Mesendoderm (in vitro differentiated cells): ENCODE measurements at places on chromosomes 2 and 18.

DNA sequence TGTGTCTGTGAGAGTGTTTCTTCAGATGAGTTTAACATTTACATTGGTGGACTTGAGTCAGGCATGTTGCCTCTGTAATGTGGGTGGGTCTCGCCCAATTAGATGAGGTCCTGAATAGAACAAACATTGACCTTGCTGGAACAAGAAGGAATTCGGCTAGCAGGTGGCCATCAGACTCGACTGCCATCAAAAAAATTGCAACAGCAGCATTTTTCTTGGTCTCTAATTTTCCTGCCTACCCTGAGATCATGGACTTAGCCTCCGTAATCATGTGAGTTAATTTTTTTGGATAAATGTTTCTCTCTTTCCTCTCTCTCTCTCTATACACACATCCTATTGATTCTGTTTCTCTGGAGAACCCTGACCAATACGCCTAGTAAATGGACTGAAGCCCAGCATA, 83.8 kb upstream of the ST6GAL2 start:
- DNase-seq = no peak
- H3K4me1 ChIP-seq = no peaks in the 10 kb centered on the region
- no peak overlapping the region for H3K27ac ChIP-seq
- H3K27me3 ChIP-seq = no peaks in the 10 kb centered on the region
- H3K4me3 ChIP-seq = no peak overlapping the region

DNA sequence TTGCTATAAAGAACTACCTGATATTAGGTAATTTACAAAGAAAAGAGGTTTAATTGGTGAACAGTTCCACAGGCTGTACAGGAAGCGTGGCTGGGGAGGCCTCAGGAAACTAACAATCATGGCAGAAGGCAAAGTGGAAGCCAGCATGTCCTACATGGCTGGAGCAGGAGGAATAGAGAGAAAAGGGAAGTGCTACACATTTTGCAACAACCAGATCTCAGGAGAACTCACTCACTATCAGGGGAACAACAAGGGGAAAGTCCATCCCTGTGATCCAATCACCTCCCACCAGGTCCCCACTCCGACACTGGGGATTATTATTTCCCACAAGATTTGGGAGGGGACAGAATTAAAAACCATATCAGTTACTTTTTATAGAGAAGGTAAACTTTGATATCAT, 273.5 kb upstream of the MMADHC start:
- H3K36me3 ChIP-seq = no peaks in the 10 kb centered on the region
- H3K4me3 ChIP-seq = no peak overlapping the region
- no peaks in the 10 kb centered on the region for H3K4me1 ChIP-seq
- no peak for DNase-seq
- H3K27ac ChIP-seq = no peak overlapping the region
- no peaks in the 10 kb centered on the region for H3K27me3 ChIP-seq

- no peaks in the 10 kb centered on the region for H3K36me3 ChIP-seq
- peak overlapping the region; percentile 59 for H3K4me3 ChIP-seq
- H3K4me1 ChIP-seq = peaks cover 4% of the 10 kb centered on the region
- DNase-seq = peak; percentile 59
- H3K27ac ChIP-seq = peak overlapping the region; percentile 82
These were observed 412 bp downstream of the GPD2 start for GRCh38 chr2:156436497-156437085.

DNA sequence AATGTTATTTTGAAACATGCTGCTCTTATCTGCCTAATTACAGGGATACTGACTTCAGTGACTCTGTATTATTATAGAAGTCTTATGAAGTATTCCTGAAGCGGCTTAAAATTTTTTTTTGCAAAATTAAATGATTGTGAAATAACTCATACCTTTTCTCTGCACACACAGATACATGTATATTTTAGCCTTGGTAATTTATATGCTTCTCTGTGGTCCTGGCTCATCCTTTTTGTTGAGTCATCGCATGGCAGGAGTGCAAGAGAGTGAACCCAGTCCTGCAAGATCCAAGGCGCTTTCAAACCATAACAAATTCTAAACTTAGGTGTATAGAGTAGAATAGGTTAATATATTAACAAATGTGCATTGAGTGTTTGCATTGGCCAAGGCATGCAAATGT, 8.6 kb downstream of the CCNT2 start:
- DNase-seq = no peak
- no peaks in the 10 kb centered on the region for H3K27me3 ChIP-seq
- H3K27ac ChIP-seq = no peak overlapping the region
- H3K4me1 ChIP-seq = no peaks in the 10 kb centered on the region
- no peaks in the 10 kb centered on the region for H3K36me3 ChIP-seq

GRCh38 chr2:97701851-97702465, 11.4 kb upstream of the ZAP70 start:
- no peak overlapping the region for H3K27ac ChIP-seq
- H3K4me3 ChIP-seq = no peak overlapping the region
- no peaks in the 10 kb centered on the region for H3K27me3 ChIP-seq
- no peaks in the 10 kb centered on the region for H3K4me1 ChIP-seq
- H3K36me3 ChIP-seq = no peaks in the 10 kb centered on the region

GRCh38 chr2:10038716-10039115, 4.6 kb upstream of the KLF11 start:
- no peak for DNase-seq
- H3K36me3 ChIP-seq = no peaks in the 10 kb centered on the region
- H3K27ac ChIP-seq = no peak overlapping the region
- no peaks in the 10 kb centered on the region for H3K4me1 ChIP-seq

GRCh38 chr2:64036034-64036705, 16.9 kb upstream of the VPS54 start:
- H3K27ac ChIP-seq = no peak overlapping the region
- no peaks in the 10 kb centered on the region for H3K4me1 ChIP-seq
- H3K36me3 ChIP-seq = no peaks in the 10 kb centered on the region
- H3K4me3 ChIP-seq = no peak overlapping the region
- H3K27me3 ChIP-seq = no peaks in the 10 kb centered on the region

DNA sequence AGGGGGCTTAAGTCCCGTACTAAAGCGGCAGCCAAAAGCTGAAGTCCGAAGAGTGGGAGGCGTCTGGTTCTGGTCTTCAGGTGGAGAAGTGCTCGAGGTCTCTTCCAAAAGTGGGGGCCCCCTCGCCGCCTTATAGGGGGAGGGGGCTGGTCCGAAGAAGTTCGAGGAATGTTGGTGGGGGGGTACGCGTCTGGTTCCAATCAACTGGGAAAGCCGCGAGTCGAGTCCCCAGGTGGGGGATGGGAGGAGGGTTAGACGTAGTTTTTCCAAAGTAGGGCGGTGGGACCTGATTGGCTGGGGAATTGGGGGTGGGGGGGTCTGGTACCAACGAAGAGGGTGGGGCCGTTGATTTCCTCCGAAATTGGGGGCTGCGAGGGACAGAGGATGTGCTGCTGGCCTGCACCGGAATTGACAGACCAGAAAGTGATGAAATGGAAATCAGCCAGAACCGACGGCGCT, 594 bp downstream of the ITM2C start:
- peak; percentile 89 for DNase-seq
- H3K27ac ChIP-seq = peak overlapping the region; percentile 93
- H3K36me3 ChIP-seq = no peaks in the 10 kb centered on the region
- no peaks in the 10 kb centered on the region for H3K27me3 ChIP-seq

- no peak overlapping the region for H3K4me3 ChIP-seq
- peaks cover 22% of the 10 kb centered on the region for H3K4me1 ChIP-seq
These were observed 28.8 kb downstream of the SH3BP4 start for GRCh38 chr2:234980451-234981187.

DNA sequence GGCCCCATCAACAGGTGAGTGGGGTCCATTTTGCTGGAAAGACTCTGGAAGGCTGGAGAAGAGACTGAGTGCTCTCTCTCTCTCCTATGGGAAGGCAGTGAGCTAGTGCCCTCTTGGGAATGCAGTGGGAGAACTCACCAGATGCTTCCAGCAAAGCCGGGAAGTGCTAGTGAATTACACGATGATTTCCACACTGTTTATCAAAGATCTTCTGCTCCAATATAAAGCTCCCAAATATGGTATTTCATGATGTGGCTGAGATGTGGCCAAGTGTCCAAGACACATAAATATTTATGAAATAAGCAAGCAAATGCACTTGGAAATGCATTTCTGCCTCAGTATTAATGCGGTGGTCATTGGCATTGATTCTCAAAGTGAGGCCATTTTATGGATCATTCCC, 135.9 kb downstream of the VAPA start:
- H3K27ac ChIP-seq = no peak overlapping the region
- DNase-seq = no peak
- no peaks in the 10 kb centered on the region for H3K36me3 ChIP-seq
- no peaks in the 10 kb centered on the region for H3K27me3 ChIP-seq
- no peak overlapping the region for H3K4me3 ChIP-seq

GRCh38 chr18:63848159-63848558, 39.3 kb upstream of the SERPINB2 start:
- no peaks in the 10 kb centered on the region for H3K4me1 ChIP-seq
- no peak overlapping the region for H3K4me3 ChIP-seq
- H3K27ac ChIP-seq = no peak overlapping the region
- no peaks in the 10 kb centered on the region for H3K36me3 ChIP-seq
- H3K27me3 ChIP-seq = no peaks in the 10 kb centered on the region

- H3K27ac ChIP-seq = no peak overlapping the region
- H3K4me3 ChIP-seq = no peak overlapping the region
- no peak for DNase-seq
- no peaks in the 10 kb centered on the region for H3K27me3 ChIP-seq
- no peaks in the 10 kb centered on the region for H3K36me3 ChIP-seq
- no peaks in the 10 kb centered on the region for H3K4me1 ChIP-seq
These were observed 21.1 kb downstream of the INPP5D start for GRCh38 chr2:233081232-233081730.

DNA sequence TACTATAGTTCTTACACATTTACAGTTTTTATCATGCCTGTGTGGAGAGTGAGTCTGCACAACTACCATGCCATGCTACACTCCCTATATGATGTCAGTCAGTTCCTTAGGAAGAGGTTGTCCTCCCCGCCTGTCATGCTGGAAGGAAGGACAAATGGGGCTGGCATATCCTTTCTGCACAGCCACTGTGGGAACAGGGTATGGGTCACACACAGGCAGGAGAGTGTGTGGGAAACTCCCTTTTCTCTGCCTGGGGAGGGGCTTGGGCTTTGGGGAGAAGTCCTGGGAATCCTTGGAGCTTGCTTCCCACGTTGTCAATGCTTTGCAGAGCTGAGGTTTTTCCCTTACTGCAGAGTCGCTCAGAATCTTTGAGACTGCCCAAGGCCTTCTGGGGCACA, 232.1 kb downstream of the PRKCE start:
- H3K36me3 ChIP-seq = no peaks in the 10 kb centered on the region
- H3K27me3 ChIP-seq = no peaks in the 10 kb centered on the region
- no peak for DNase-seq
- no peak overlapping the region for H3K27ac ChIP-seq

GRCh38 chr2:78707776-78708386, 317.6 kb upstream of the REG3G start:
- no peaks in the 10 kb centered on the region for H3K4me1 ChIP-seq
- H3K4me3 ChIP-seq = no peak overlapping the region
- no peaks in the 10 kb centered on the region for H3K36me3 ChIP-seq
- no peak overlapping the region for H3K27ac ChIP-seq

GRCh38 chr2:71538656-71539265, 85.4 kb downstream of the DYSF start:
- no peak overlapping the region for H3K4me3 ChIP-seq
- H3K4me1 ChIP-seq = no peaks in the 10 kb centered on the region
- DNase-seq = no peak
- H3K36me3 ChIP-seq = no peaks in the 10 kb centered on the region
- H3K27me3 ChIP-seq = no peaks in the 10 kb centered on the region

DNA sequence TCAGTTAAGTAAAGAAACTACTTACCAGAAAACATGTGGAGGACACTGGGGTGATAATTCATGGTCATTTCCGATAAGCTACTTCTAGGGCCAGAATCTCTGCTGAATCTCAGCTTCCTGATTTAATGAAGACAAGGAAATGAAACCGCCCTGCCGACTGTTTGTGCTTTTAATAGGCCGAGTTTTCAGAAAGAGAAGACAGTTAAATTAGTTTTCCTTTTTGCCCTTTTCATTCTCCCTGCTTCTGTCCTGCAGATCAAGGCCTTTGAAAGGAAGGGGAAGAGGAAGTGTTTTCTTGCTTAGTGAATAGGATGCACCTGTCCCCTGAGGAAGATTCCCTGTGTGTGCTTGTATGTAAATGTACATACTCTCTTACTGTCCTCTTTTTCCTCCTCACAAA, 126.6 kb downstream of the SH3RF3 start:
- no peak for DNase-seq
- no peak overlapping the region for H3K4me3 ChIP-seq
- H3K27ac ChIP-seq = no peak overlapping the region
- H3K36me3 ChIP-seq = no peaks in the 10 kb centered on the region
- H3K4me1 ChIP-seq = no peaks in the 10 kb centered on the region

DNA sequence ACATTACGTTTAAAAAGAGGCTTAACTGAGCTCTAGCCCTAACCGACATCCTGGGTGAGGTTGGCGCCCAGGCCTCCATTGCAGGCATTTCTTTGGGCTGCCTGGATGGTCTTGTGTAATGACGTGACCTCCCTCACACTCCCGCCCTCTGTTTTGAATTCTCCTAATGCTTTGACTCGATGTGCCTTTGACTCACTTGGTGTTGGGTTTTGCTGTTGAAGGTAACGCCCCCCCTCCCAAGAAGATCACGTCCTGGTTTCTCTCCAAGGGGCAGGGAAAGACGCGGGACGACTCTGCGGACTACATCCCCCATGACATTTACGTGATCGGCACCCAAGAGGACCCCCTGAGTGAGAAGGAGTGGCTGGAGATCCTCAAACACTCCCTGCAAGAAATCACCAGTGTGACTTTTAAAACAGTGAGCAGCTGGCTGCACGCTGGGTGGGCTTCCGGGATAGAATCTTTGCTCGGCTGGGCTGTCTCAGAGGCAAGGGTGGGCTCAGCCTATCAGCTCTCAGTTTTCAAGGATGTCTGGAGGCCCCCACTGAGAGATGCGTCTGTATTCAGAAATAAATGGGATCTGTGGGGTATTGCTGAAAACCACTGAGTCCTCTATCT, 87.9 kb upstream of the ATG16L1 start:
- H3K4me3 ChIP-seq = no peak overlapping the region
- H3K36me3 ChIP-seq = no peaks in the 10 kb centered on the region
- no peaks in the 10 kb centered on the region for H3K4me1 ChIP-seq

DNA sequence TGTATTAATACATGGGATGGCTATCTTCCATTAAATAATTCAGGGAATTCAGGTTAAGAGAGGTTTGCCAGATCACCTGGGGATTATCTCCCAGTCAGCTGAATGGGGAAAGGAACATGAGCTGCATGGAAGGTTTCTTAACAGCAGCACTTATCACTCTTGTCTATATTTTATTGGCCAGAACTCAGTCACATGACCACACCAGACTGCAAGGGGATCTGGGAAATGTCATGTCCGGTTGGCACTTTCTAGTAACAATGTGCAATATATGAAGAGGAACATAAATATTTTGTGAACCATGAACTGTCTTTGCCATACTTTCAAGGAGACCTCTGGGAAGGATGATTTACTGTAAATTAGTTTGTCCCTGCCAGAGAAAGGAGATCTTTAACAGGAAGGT, 599.1 kb downstream of the SLC4A3 start:
- H3K4me3 ChIP-seq = no peak overlapping the region
- no peak overlapping the region for H3K27ac ChIP-seq
- H3K4me1 ChIP-seq = no peaks in the 10 kb centered on the region
- no peaks in the 10 kb centered on the region for H3K36me3 ChIP-seq
- no peak for DNase-seq

GRCh38 chr18:31566576-31567306, 24.9 kb upstream of the TTR start:
- no peaks in the 10 kb centered on the region for H3K27me3 ChIP-seq
- no peak for DNase-seq
- H3K36me3 ChIP-seq = no peaks in the 10 kb centered on the region
- H3K4me1 ChIP-seq = no peaks in the 10 kb centered on the region
- no peak overlapping the region for H3K4me3 ChIP-seq
- no peak overlapping the region for H3K27ac ChIP-seq
